SK-N-MC (cell line): ENCODE measurements at places on chromosomes 1 and 21.

GRCh38 chr21:45010860-45011259 lies 63.5 kb upstream of the ADARB1 start:
- DNase-seq, result no peak

GRCh38 chr21:26448751-26449150 lies 124.3 kb downstream of the CYYR1 start:
- DNase-seq, result no peak

- DNase-seq, result no peak
Observed at GRCh38 chr1:220251272-220251671, 21.0 kb downstream of the RAB3GAP2 start.

- DNase-seq, result no peak
Observed at GRCh38 chr1:2646837-2647236, 14.0 kb upstream of the MMEL1 start.

DNA sequence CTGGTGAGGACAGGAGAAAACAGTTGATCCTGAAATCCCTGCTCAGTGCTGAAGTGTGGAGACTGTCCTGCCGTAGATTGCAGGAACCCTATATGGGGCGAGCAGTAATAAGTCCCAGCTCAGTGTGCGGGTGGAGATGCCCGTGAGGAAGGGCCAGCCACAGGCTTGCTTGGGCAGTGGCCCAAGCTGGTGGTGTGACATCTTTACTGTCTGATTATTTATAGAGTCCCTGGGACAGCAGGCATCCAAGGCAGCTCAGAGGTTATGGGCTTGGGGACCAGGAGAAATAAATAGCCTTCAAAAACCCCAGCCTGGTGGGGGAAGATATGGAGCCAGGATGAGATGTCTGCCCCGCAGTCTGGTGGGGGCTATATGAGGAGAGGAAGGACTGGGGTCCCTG lies 170.7 kb upstream of the POU3F1 start:
- no peak for DNase-seq

DNA sequence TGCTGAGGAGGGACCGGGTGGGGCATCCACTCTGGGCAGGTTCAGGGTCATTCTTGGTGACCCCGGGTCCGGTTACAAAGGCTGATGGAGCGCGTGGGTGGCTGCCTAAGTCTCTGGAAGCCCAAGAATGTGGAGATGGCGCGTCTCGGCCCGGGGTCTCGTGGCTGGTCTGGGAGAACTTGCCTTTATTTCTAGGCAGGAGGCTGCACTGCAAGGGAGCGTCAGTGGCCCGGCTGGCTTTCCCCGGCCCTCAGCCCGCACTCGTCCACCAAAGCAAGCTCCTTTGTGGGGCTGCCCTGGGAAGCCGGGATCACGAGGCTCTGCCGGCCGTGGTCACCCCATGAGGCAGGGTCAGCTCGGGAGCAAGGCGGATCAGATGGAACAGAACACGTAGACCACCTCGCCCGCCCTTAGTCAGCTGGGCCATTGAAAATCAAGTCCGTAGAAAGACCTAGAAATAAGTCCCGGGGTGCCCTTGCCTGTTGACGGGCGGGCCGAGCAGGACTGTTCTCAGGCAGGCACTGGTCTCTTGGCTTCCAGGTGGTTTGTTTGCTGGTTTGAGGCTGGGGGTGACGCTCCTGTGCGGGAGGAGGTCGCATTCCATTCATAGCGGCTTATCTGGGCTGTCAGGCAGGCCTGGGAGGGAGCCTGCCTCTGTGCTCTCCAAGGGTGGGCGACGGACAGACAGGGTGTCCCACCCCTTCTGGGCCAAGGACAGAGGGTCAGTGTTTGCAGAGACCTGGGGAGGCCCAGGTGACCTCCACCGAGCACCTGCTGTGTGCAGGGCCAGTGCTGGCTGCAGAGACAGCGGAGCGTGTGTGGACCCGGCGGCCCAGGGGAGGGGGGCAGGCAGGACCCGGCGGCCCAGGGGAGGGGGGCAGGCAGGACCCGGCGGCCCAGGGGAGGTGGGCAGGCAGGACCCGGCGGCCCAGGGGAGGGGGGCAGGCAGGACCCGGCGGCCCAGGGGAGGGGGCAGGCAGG lies 25.8 kb downstream of the COL18A1 start:
- no peak for DNase-seq

DNA sequence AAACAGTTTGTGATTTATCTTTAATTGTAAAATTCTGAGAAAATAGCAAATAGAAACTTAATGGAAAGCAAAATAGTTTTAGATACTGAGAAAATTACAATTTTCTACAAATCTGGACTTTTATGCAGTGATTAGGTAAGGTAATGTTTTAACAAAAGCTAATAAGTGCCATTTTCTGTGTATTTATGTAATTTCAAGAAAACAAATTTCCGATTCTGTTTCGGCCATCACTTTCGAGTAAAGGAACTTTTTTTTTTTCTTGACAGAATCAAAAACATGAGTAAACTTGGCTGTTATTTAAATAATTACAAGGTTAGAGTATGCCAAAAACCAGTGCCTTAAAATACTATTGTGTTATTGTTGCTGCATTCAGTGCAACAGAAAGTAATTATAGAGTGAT lies 280.4 kb upstream of the C1orf105 start:
- no peak for DNase-seq
